Subcutaneous adipose tissue (tissue), 4 donors: ENCODE measurements at places on chromosomes 5 and 9. TPM values are rescaled to one million over a fixed set of nuclear protein-coding genes. Genes with fewer than 3 reads are reported as not detected.

Gene CARD6
- total RNA-seq: 40.3 TPM

Gene JAKMIP2
- not detected for total RNA-seq

Gene SH2D3C
- total RNA-seq: 9.0 TPM

Gene IRF1
- total RNA-seq: 13.7 TPM

Gene FAM151B
- total RNA-seq: 3.9 TPM

Gene FOXD4
- total RNA-seq: not detected

Gene SLC45A2
- total RNA-seq: not detected

Gene FOXI1
- total RNA-seq: not detected

Gene SLC36A2
- total RNA-seq: not detected

Gene SPATA31A1
- not detected for total RNA-seq

Gene INSL6
- not detected for total RNA-seq

Gene CDHR2
- total RNA-seq: not detected
